Uterine smooth muscle cell (primary cell): ENCODE measurements at places on chromosomes 16 and 17. TPM values are rescaled to one million over a fixed set of nuclear protein-coding genes. Genes with fewer than 3 reads are reported as not detected.

The ZG16B gene
- 0.55 and 0.87 TPM in 2 replicates for total RNA-seq

The SPATA22 gene
- total RNA-seq = not detected in 2 replicates

The PLXDC1 gene
- total RNA-seq = 0.11 TPM in 1 of 2 replicates, not detected in the other

The ABCA3 gene
- total RNA-seq = 0.89 and 1.5 TPM in 2 replicates

The EVPLL gene
- not detected in 2 replicates for total RNA-seq

The NFE2L1 gene
- total RNA-seq = 129 and 241 TPM in 2 replicates

The TBX4 gene
- under 0.01 TPM in 1 of 2 replicates, not detected in the other for total RNA-seq

The COPRS gene
- 102 and 141 TPM in 2 replicates for total RNA-seq
